ENCODE measurements at places on chromosomes 11 and 22.

DNA sequence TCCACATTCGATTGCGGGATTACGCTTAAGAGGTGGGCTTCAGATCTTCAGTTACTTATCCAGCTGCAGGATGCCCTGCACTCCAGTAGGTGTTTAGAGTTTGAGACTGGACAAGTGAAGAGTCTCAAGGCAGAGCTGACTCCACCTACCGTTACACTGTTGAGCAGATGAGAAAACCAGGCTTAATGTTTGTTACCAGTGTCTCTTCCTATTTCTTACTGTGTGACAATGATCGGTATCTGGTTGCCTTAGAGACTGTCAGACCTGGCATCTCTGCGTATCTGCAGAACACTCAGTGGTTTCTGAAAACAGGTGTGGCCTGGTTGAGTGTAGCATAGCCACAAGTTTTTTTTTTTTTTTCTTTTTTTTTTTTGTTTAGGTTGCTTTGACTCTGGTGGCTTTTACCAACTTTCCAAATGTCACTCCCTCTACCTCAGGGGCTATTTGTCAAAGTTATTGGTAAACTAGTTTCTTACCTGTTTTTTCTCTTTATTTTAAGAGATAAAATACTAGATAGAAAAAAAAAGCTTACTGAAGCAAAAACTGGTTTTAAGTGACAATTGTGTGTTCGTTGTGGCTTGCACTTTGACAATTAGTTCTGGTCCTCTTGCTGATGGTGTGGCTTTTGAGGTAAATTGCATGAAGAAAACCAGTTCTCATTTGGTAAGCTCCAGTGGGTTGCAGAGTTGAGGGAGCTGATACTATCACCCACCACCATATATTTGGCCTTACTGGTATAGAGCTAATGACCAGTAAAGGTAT is 284.8 kb downstream of the ETS1 start:
- DNase-seq: no peak

DNA sequence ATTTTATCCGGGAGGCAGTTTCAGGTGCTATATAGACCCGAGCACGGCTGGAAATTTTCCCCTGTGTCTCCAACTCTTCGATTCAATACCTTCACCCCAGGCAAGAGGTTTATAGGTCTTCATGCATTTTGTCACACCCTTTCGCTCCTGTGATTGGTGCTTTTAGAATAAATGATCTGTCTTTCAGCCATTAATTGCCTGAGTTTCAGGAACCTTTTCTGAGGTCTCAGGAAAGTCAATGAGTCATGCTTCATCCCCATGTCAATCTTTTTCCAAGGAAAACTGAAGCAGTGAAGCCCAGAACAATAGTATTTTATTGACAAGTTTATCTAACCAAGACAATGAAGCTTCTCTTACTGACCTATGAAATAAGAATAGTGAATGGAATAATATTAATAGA is 29.9 kb downstream of the FAM181B start:
- no peak for DNase-seq

DNA sequence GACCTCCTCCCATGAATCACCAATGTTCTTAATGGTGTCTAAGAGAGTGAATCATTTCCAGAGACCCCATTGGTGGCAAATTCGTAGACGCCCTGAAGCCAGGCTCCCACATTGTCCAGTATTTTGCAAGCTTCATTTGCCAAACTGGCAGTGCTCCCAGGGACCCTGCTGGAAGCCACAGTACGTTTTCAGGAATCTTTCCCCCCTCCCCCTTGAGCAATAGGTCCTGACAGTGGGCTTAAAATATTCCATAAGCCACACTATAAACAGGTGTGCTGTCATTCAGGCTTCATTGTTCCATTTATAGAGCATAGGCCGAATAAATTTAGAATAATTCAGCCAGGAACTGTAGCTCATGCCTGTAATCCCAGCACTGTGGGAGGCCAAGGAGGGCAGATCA is 125.3 kb downstream of the MORC2 start:
- no peak for DNase-seq

DNA sequence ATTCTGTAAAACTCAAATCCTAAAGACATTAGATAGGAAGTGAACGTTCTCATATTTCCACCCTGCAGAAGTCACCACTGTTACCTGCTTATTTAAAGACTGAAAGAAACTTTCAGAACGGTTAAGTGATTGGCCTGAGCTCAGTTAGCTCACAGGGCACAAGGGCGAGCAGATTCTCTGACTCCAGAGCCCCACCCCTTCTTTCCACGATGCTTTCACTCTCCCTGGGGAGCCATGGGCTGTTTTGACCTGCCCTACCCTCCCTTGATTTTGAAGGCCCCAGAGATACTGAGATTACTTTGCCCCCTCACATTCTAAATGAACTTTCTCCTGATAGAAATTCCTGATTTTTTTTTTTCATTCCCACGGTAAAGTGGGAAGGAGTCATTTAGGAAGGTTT is 33.9 kb downstream of the ARHGAP1 start:
- DNase-seq: no peak

GRCh38 chr22:40175611-40176244 is 2.0 kb upstream of the TNRC6B start:
- no peak for DNase-seq

- DNase-seq: no peak
Observed at GRCh38 chr11:69656536-69657455, 15.8 kb downstream of the CCND1 start.

- DNase-seq: no peak
Observed at GRCh38 chr11:62179995-62180394, 10.0 kb upstream of the SCGB1D1 start.

DNA sequence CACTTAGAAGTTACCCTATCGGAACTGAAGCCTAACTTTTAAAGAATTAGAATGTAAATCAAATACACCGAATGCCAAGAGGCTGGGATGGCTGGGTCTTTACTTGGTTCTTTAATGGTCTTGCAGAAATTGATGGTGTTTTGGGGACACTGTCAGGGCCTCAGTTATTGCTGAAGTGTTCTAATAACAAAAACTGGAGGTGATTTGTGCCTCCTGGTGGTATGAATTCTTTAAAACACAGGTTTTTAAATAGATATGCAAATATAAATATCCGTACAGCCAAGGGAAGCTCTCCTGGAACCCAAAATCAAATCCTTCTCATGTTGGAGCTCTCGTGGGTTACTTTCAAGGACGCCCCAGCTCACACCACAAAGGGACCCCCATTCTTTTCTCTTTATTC is 19.3 kb upstream of the TMPRSS5 start:
- no peak for DNase-seq

GRCh38 chr22:36124666-36125065 is 35.9 kb downstream of the APOL3 start:
- no peak for DNase-seq

- DNase-seq: no peak
Observed at GRCh38 chr11:45171550-45171949, 25.1 kb downstream of the PRDM11 start.

- no peak for DNase-seq
Observed at GRCh38 chr11:35393098-35393497, 26.3 kb downstream of the SLC1A2 start.

DNA sequence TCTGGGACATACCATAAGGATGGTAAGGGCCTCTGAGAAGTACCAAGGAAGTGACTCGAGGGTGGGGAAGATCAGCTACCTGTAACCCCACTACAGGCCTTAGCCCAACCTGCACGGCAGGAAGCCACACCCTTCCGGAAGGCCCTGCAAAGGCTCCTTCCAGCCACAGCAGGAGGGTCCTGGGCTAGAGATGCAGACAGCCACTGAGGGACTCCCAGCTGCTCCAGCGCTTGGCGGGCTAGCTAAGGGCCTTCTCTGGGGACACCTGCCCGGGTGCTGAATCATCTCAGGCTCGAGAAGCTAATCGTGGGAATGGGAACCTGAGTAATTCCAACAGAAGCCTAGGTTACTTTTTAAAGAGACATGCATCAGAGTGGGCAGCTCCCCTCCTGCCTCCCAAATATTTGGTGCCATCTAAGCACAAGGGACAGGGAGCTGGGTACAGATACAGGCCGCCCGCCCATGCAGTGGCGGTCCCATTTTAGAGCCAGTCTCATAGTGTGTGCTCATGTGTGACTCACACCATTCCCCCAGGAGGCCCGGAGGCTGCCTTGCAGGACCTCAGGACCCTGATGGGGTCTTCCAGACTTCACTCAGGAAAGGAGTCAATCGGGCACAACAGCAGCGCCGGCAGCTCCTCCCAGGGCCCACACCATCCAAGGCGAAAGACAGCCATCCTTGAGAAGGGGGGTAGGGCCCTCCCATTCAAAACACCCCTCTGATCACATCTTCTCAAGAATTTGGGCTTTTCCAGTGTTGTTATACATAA is 8.0 kb downstream of the MYH9 start:
- DNase-seq: no peak

GRCh38 chr11:1483445-1483961 is 3.1 kb downstream of the MOB2 start:
- DNase-seq: no peak

DNA sequence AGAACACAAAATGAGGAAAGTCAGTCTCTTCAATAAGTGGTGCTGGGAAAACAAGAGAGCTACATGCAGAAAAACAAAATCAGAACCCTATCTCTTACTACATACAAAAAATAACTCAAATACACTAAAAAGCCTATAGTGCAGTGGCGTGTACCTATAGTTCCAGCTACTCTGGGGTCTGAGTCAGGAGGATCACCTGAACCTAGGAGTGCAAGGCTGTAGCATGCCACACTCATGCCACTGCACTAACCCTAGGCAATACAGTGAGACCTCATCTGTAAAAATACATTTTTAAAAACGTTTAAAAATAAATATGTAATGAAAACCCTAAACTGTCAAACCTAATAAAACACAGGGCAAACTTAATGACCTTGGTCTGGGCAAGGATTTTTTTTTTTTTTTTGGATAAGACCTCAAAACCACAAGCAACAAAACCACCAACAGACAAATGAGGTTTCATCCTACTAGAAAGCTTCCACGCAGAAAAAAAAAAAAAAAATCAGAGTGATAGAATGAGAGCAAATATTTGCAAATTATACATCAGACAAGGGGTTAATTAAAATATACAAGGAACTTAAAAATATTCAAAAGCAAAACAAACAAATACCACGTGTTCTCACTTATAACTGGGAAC is 35.2 kb downstream of the XKR3 start:
- DNase-seq: no peak

- no peak for DNase-seq
Observed at GRCh38 chr11:10770626-10771254, 19.7 kb downstream of the CTR9 start.

DNA sequence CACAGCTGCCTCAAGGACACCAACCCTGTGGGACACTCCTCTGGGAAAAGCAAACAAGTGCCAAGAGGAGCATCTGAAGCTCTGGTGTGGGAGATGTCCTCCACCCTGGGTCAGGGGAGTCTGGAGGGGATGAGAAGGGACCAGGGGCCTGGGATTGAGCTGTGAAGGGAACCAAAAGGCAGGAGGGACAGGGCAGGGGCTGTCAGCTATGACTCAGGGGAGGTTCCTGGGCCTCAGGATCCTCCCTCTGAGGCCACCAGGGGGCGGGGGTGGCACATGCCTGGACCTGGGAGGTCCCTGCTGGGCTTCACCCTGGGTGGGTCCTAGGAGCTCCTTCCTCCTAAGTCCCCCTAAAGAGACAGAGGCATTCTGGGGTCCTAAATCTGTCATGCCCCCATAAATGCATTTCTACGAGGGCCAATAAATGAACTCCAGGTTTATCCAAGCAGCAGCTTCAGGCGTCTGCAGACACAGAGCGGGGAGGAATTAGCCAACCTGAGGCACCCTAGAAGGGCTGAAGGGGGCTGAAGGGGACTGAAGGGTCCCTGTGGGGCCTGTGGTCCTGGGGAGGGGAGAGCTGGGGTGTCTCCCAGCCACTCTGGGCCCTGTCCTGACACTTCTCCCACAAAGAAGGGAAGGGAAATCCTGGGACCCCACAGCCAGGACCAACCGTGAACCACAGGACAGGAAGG is 31.9 kb upstream of the IGLL5 start:
- no peak for DNase-seq

Measured in esophagus squamous epithelium (tissue), 5 donors.